Activated effector memory CD4-positive, alpha-beta T cell treated with Interleukin-2 at 50 U/mL for 16 hours (primary cell): ENCODE measurements at places on chromosomes 3 and 15.

- no peak for DNase-seq
Measured at GRCh38 chr3:119401069-119401468, 62.3 kb downstream of the TMEM39A start.

DNA sequence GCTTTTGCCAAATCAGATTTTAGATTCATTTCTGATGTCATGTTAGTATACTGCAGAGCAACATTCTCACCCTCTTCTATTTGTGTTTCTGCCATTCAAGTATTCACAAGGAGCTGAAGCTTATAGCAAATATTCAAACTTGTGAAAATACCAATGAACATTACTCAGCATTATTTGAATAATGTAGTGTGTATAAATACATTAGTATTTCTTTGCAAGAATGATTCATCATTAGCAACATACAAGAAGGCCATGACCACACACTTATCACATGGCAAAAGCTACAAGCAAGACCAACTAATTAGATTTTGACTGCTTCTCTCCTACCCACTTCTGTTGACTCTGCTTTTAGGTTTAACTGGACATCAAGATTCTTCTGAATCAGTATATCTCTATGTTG, 124.9 kb downstream of the IGSF11 start:
- no peak for DNase-seq

- DNase-seq: no peak
Measured at GRCh38 chr3:31132132-31132769, 237.8 kb upstream of the GADL1 start.

- no peak for DNase-seq
Measured at GRCh38 chr3:113450911-113451310, 9.6 kb upstream of the CFAP44 start.

- no peak for DNase-seq
Measured at GRCh38 chr15:70401709-70402108, 304.0 kb upstream of the TLE3 start.

- DNase-seq: no peak
Measured at GRCh38 chr15:95829062-95829461, 501.4 kb upstream of the NR2F2 start.

GRCh38 chr3:122697952-122698620, 17.4 kb downstream of the PARP14 start:
- DNase-seq: no peak

GRCh38 chr3:105402287-105402801, 35.6 kb downstream of the ALCAM start:
- no peak for DNase-seq

DNA sequence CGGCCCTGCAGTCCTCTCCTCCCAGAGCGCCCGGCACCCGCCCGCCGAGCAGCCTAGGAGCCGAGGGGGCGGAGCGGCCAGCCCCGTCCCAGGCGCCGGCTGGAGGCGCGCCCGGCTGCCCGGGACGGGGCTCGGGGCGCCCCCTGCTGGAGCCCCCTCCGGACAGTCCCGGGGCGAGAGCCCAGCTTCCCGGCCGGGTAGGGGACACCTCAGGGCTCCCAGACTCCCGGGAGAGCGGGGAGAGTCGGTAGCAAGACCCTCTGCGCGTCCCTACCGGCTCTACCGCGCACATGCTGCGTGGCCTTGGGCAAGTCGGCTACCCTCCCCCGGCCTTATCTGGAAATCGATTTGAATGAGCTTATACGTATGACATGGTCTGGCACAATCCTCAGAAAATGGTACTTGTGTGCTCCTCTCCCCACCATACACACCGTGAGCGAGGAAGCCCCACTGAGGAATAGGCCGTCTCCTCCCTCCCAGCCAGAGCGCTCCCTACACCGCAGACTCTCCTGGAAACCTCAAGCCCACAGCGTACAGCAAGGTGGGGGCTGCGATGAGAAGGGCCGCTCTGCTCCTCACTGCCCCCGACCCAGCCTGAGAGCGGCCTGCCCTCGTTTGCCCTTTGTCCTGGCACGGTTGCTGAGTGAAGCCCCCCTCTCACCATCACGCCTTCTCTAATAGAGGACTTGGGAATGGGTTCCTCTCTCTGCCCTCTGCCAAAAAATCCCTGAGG, at the start of gene DAPK2:
TSS of gene DAPK2 (minus strand) at position 65 of the 733 bp plus-strand sequence. CDS start 6,224 bp downstream, outside the sequence.
- peak; percentile 61 for DNase-seq

DNA sequence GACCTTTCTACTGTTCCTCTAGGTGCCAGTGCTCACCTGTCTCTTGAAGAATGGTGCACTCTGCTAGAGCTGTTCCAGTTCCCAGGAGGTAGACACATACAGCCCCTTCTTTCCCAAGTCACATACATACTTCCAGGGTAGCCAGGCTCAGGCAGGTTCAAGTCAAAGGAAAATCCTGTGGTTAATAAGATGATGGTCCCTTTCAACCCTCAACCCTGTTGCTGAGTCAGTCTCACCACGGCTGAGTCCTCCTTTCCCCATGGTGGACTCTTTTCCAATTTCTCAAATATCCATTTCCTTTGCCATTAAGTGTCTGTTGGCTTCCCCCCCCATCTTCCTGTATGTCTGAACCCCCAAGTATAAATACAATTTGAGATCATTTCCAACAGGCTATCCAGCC, 56.1 kb upstream of the ACAN start:
- no peak for DNase-seq

DNA sequence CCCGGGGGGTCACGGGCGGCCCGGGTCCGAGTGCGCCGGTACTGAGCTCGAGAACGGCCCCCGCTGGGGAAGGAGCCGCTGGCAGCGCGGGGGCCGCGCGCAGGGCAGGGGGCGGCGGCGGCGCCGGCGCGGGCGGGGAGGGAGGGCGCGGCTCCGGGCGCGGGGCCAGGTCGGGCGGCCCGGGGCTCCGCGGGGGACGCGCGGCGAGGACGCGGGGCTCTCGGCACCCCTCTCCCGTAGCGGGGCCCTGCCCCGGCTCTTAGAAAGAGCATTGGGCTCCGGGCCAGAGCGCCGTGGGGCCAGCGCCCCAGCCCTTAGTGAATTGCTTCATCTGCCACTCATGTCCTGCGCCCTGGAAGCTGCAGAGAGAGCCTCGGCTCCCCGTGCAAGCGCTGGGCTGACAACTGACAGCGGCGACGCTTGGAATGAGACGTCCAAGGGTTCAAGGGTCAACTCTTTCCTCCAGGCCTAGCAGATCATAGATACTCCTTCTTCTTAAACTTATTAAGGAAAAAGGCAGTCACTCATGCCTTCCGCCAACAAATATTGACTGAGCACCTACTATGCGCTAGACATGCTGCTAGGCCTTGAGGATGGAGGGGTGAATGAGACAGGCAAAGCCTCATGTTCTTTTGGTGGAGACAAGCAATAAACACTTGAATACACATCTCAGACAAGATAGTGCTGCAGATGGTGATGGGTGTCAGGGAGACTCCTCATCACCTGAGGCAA, 140.8 kb downstream of the SMAD6 start:
- DNase-seq: no peak

- DNase-seq: no peak
Measured at GRCh38 chr15:41462084-41462795, 31.4 kb upstream of the ITPKA start.

DNA sequence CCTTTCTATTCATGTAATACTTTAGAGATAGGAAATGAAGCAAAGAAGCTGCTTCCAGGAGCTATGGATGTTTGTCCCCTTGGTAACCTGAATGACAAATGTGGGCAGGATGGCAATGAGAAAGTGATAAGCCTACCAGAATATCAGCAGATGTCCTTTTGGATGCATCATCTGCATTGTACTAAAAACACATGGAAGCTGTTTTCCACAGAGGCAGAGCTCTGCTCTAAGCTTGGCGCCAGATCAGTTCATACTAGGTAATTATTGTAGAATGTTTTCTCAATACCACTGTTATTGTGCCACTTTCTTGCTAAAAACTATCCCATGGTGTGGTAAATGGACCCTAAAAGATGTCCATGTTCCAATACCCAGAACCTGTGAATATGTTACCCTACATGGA, 100.2 kb downstream of the DTWD1 start:
- no peak for DNase-seq

- no peak for DNase-seq
Measured at GRCh38 chr3:108133048-108133369, 42.2 kb upstream of the CD47 start.

DNA sequence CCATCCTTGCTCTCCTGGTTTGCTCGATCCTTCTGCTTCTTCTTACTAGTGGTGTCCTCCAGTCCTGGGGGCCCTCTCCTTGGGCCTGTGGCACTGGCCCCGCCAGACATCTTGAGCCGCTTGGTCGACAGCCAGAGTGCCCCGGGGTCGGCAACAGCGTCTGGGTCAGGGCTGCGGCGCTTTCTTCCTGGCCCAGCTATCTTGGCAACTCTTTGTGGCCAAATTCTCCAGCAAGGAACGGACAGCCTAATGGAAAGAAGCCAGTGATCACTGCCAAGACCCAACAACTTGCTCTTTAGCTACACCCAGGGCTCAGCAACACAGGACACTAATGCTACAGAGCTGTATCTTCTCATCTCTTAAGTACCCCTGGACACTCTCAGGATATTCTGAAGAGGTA, 1.6 kb downstream of the USP19 start:
- DNase-seq: no peak

DNA sequence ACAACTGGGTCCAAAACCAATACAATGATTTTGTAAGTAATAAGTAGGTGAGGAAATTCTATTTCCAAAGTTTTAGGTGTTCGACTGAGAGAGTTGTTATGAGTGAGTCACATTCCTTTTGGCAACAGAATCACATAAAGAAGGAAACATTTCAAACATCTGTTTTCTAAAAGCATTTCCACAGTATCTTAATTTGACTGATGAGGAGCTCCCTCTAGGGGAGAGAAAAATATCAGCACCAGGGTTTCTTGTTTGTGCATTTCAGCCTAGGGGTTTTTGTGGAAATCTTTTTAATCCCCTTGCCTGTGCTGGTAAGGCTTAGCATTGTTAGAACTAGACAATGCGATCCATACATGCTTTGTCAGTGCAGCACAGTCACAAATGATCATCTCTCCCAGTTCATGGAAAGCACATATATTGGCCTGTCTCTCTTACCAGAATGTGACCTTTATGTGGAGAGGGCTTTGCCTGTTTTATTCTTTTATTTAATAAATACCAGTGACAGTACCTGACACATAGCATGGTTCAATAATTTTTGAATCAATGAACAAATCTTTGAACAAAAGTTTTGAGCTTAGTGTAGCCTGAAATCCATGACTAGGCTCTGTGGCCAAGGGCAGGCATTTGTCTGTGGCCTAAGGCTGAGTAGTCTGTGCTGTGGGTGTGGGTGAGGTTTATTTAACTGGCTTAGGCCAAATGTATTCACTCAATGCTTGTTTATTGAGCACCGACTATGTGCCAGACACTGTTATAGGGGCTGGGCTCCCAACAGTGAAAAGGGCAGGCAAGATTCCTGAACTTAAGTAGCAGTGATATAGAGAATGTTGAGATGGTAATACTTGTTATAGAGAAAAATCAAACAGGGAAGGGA, 21.1 kb upstream of the IQCF6 start:
- no peak for DNase-seq

DNA sequence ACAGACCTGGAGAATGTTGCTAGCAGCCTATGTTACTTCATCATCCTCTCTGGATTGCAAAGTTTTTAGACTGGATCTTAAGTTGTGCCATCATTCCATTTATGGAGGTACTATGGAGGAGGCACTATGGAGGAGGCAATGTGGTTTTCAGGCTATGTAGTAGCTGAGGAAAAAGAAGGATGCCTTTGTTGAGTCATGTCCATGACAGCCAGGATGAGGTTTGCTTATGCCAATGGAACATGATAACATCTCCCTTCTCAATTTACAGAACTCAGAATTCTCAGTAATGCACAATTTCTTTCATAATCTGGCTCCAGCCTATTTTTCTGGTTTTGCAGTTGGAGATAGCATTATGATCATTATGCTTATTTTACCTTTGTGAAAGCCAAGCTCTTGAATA, 65.9 kb upstream of the TMEM108 start:
- DNase-seq: no peak

GRCh38 chr3:156551746-156552145, 3.2 kb downstream of the SSR3 start:
- DNase-seq: no peak

DNA sequence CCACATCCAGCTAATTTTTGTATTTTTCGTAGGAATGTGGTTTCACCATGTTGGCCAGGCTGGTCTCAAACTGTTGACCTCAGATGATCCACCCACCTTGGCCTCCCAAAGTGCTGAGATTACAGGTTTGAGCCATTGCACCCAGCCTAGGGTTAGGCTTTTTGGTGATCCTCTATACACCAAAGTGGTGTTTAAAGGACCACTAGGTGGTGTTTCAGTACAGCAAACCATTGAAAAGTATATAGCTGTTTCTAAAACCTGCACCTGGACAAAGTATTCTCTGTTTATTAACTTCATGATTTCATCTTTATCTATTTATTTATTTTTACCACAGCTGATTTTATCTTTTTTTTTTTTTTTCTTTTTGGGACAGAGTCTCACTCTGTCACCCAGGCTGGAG, 68.4 kb downstream of the MINDY2 start:
- DNase-seq: no peak

- DNase-seq: no peak
Measured at GRCh38 chr3:73504239-73504638, 120.5 kb downstream of the PDZRN3 start.

GRCh38 chr3:21747376-21747775, 3.6 kb downstream of the ZNF385D start:
- no peak for DNase-seq

DNA sequence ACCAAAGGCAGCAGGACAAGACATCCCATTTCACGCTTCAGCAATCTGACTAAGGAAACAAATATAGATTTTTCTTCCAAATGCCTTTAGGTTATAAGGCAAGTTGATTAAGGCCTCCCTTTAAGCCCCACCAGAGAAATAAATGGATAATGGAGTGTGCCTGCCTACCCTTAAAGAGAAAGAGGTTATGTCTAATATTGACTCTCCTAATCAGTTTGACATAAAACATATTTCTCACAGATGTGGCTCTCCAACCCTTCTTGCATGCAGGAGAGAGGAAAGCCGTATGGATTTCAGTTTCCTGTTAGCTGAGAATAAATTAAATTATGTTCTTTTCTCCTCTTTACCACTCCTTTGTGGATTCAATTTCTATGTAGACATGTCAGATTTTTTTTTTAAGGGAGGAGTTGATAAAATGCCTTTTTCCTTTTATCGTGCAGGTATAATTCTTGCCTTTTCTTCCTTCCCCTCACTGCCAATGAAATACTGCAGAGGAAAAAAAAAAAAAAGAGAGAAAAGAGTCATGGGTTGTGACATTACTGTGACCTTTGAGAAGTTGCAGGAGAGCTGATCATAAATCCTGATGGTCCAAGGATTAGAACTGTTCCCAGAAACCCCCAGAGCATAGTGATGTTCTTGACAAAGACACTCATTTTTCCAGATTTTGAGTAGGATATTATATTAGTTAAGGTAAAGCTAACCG, 355.3 kb upstream of the SLCO3A1 start:
- no peak for DNase-seq

GRCh38 chr3:160831401-160831800, 75.4 kb downstream of the PPM1L start:
- no peak for DNase-seq

DNA sequence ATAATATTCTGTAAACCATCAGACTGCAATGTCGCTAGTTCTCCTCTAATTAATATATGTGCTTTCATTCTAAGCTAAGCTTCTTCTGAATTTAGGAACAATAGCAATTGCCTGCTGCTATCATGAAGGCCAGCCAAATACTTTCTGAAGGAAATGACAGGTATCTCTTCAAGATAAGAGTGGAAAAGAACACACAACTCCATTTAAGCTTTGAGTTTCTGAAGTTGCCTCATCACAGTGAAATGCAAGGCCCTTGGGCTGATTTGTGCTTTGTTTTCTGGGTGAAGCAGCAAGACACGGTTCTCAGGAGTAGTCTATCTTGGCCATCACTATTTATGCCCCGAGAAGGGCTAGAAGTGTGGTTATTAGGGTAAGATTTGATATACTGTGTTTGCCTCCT, 6.2 kb downstream of the SLC7A14 start:
- no peak for DNase-seq
